ENCODE measurements at places on chromosomes 1 and 21.

GRCh38 chr1:112172294-112172882 is 182.9 kb upstream of the KCND3 start:
- no peak overlapping the region for H3K27ac ChIP-seq
- H3K4me1 ChIP-seq, result no peaks in the 10 kb centered on the region
- H3K4me3 ChIP-seq, result no peak overlapping the region
- no peaks in the 10 kb centered on the region for H3K36me3 ChIP-seq

GRCh38 chr1:179883745-179884138 is 1.7 kb downstream of the TOR1AIP1 start:
- H3K27me3 ChIP-seq, result no peaks in the 10 kb centered on the region
- DNase-seq, result no peak
- H3K4me3 ChIP-seq, result peak overlapping the region; percentile 91
- peak overlapping the region; percentile 99 for H3K27ac ChIP-seq

DNA sequence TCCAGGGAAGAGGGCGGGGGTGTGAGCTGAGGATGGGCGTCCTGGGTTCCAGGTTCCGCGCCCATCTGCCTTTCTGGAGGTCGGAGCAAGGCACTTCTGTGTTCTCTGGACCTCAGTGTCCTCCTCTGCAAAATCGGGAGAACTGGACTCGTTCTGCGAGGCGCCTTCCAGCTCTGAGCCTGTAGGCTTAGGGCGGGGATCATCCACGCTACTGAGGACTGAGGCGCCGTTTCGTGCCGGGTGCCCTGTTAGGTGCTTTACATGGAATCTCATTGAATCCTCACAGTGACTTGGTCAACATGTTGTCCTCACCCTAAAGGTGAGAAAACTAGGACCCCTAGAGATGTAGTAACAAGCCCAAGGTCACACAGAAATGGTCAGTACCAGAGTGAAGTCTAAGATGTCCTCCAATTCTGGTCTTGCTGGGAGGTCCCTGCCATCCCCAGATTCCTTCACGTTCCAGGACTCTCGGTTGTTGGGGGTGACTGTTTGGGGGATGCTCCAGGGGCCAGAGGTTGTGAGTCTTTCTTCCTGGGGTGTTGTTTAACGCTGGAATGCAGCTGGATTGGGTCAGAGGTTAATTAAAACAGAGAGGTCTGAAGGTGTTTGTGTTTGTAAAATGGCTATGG is 677 bp downstream of the PRKAA2 start:
- no peaks in the 10 kb centered on the region for H3K27me3 ChIP-seq
- H3K4me3 ChIP-seq, result no peak overlapping the region
- H3K4me1 ChIP-seq, result peaks cover 8% of the 10 kb centered on the region
- no peak overlapping the region for H3K27ac ChIP-seq
- no peaks in the 10 kb centered on the region for H3K36me3 ChIP-seq

GRCh38 chr21:31509194-31510017 is 150.1 kb upstream of the SOD1 start:
- H3K4me3 ChIP-seq, result no peak overlapping the region
- H3K27me3 ChIP-seq, result no peaks in the 10 kb centered on the region
- H3K27ac ChIP-seq, result no peak overlapping the region
- no peaks in the 10 kb centered on the region for H3K36me3 ChIP-seq
- DNase-seq, result no peak

DNA sequence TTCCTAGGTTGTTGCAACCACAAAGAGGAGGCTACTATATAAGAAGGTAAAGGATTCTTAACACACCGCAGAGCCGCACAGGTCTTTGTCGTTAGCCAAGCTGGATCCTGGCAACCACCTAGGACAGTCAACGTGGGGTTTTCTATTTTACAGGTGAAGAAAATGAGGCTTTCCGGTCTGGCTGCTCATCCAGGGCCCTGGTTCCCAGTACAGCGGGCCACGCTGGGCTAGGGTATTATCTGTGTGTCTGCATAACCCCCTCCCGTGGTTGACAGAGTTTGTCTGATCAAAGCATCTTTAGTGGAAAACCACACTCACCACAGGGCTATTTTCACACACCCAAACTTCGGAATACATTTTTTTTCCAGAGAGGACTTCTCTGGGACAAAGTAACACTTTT is 39.0 kb upstream of the PDE9A start:
- DNase-seq, result no peak
- H3K4me1 ChIP-seq, result no peaks in the 10 kb centered on the region
- H3K36me3 ChIP-seq, result no peaks in the 10 kb centered on the region
- H3K4me3 ChIP-seq, result no peak overlapping the region
- no peak overlapping the region for H3K27ac ChIP-seq
